ENCODE measurements at places on chromosomes 7 and 10.

GRCh38 chr10:130351466-130352290 is 215.5 kb downstream of the GLRX3 start:
- DNase-seq = peak; percentile 53

GRCh38 chr10:117830787-117831212 is 215.9 kb downstream of the RAB11FIP2 start:
- DNase-seq = peak; percentile 62

DNA sequence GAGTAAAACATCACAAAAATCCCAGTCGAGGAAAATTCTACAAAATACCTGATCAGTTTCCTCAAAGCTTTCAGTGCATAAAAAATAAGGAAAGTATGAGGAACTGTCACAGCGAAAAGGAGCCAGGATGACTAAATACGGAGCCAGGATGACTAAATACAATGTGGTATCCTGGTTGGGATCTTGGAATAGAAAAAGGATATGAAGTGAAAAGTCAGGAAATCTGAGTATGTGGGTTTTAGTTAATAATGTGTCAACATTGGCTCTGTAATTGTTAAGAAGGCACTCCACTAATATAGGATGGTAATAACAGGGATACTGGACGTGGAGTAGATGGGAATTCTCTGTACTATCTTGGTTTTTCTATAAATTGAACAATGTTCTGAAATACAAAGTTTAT is 175.5 kb downstream of the SUGCT start:
- no peak for DNase-seq

DNA sequence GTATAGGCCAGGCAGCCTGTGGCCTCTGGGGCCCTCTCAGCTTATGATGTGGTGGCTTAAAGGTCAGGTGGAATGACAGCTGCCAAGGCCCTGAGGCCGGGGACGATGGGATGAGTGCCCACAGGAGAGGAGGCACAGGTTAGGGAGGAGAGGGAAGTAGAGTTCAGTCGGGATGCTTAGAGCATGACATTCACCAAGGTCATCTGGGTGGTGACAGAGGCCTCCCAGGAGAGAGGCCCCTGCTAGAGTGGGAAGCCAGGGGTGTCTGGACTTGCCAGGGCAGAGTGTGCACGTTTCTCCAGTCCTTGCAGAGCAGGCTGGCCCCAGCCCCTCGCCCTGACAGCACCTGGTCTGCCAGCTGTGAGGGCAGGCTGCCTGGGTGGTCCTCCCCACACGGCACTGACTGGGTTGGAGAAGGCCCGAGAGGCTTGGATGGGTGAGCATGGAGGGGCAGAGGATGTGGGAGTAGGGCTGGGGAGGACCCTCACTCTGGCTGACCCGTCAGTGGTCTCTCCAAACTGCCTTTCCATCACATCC is 1.5 kb downstream of the CALHM1 start:
- no peak for DNase-seq

GRCh38 chr7:128177768-128178550 is 63.1 kb upstream of the LEP start:
- peak; percentile 19 for DNase-seq

GRCh38 chr7:101717628-101718357 is 88.7 kb upstream of the MYL10 start:
- DNase-seq = no peak

- DNase-seq = no peak
Measured at GRCh38 chr7:98571986-98572385, 45.1 kb upstream of the NPTX2 start.

DNA sequence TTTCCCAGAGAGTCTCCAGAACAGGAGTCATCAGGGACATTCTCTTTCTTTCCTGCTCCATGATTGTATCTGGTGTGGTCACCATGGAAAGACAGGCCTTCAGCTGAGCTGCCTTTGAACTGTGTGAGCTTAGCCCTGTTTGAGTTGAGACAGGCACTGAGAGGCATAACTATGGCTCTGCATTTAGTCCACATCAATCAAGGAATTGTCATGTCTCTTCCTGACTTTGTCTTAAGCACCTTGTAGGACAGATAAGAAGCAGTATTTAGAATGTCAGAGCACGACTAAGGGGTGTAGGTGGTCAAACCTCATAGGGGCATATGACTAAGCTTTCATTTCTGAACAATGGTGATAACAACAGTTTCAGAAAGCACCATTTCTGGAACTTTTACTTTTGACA is 53.5 kb downstream of the EPDR1 start:
- DNase-seq = no peak

- no peak for DNase-seq
Measured at GRCh38 chr10:43945094-43945730, 296.5 kb upstream of the ZNF32 start.

Data from activated effector memory CD4-positive, alpha-beta T cell treated with anti-CD3 and anti-CD28 coated beads, Interleukin-2, amount 50 U/mL, for 16 hours (primary cell).